Right renal cortex interstitium (tissue), 3 donors: ENCODE measurements at places on chromosomes 4 and X. TPM values are rescaled to one million over a fixed set of nuclear protein-coding genes. Genes with fewer than 3 reads are reported as not detected.

Gene TRAM1L1
- polyA plus RNA-seq = 22.3 TPM

Gene GPR173
- polyA plus RNA-seq = 13.1 TPM

Gene RHOXF2
- 0.13 TPM for polyA plus RNA-seq

Gene VCX
- polyA plus RNA-seq = not detected

Gene RGN
- polyA plus RNA-seq = 31.0 TPM

Gene MAGEH1
- polyA plus RNA-seq = 69.3 TPM
